COLO829 (cell line): ENCODE measurements at places on chromosomes 5 and 9.

GRCh38 chr9:114046875-114047274 is 31.2 kb downstream of the AMBP start:
- DNase-seq, result no peak

DNA sequence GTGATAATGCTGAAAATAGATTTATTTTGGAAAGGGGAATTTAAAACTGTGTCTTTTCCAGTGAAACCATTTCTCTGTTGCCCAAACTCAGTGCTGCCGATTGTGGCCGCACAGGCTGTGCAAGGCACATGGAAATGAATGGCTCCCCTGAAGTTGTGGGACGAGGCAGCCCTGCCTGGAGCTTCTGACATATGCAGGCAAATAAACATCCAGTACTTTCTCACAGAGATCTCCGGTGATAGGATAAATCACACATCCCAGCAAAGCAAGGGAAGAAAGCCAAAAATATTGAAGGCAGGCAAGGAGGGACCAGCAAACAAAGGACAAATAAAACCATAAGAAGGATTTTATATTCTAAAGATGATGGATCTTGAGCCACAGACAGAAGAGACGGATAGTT is 464.5 kb downstream of the MTRR start:
- DNase-seq, result no peak

DNA sequence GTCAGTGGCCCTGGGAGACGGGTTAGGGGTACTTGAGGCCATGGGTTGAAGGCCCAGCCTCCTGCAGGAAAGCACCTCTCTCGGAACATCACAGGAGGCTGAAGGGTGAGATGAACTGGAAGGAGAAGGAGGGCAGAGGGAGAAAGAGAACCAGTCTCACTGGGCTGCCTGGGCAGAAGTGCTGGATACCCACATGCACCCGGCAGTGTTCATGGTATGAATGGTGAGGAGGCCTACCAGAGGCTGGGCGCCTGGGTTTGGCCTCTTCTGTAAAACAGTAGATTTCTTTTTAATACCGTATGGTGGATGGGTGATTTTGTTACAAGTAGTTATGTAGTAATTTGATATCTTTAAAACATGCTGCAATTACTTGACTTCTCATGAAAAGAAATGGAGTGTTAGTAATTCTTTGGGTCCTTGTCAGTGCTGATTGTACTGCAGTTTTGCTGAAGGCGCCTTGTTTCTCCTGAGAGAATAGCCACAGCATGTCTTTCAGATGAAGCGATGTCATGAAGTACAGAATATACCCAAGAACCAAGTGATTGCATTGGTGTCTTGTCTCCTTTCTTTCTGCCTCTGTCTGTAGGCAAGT is 258.6 kb downstream of the FANCC start:
- DNase-seq, result no peak

DNA sequence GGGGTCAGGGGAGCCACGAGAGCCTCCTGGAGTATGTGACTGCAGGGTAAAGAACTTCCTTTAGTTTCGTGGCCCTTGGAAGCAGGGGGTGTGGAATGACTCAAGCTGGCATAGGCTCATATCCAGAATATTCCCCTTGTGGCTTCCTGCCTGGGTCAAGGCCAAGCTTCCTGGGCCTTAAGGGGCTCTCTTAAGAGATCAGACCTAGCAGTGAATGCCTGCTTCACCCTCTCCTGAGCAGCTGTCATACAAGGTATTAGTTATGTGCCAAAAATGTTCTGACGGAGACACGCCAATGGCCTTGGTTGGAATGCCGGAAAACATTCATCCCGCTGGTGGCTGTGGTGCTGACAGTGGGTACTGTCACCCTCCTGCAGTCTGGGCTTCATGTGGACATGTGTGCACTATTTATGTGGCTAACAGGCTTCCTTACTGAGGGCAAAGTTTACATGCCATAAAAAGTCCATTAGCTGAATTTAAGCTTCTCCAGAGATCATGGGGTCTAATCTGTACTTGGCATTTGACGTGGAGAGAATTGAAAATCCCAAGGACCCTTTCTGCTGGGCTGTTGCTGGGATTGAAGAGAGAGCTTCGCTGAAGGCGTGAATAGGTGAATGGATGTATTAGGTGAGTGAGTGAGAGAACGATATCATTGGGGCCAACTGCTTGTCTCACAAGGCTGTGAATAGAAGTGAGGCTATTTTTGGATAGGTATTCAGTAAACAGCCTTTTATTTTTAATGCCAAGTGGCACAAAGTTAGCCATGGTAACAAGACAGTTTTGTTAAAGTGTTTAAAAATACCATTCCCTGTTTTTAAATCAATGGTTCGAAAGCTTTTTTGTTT is 156.8 kb downstream of the MACROH2A1 start:
- peak; percentile 14 for DNase-seq

DNA sequence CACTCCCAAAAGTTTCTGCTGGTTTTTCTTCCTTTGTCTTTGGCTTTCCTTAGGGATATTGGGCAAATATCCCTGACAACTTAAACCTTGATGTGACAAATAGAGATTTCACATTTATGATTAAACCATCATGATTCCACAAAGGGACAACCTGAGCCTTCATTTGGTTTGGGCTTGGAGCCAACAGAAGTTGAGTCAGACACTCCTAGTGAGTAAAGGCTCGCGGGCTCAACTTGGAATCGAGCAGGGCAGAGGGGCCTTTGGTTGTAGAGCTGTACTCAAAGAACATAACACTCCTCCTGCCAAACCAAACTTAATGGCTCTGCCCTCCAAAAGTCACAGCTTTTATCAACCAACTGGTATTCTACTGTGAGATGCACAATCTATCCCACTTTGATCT is 290.2 kb upstream of the MAP3K1 start:
- DNase-seq, result no peak

DNA sequence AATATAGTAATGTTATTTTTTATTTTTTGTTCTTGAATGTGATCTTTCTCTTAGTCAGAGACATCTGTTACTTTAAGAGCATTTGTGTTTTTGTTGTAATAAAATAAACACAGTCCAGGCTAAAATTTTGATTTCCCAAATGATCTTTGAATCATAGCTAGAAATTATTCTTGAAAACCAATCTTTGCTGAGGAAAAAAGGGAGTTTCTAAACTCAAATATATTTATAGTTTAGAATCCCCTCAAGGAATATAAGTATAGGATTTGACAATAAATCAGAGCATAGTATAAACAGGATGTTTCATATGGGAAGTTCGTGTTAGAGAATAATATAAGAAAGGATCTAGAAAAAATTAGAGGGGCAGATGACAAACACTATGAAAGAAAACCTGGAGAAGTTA is 118.8 kb upstream of the ADAMTS19 start:
- no peak for DNase-seq

DNA sequence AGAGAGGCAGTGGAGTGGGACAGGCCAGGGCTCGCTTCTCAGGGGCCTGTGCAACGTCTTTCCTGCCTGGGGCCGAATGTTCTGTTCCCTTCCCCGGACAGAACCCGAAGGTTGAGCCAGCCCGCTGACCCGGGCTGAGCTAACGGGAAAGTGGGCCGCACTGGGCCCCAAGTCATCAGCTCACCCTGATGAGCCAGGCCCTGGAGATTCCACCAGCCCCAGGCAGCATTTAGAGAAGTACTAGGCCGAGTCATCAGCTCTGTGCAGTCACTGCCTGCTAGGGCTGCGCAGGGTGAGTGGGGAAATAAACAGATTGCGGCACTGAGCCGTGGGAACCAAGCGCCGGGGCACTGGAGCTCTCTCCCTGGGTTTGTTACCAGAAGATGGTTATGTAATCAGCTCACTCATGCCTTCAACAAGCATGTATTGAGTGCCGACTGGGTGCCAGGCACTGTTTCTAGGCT is 29.1 kb upstream of the DUSP1 start:
- no peak for DNase-seq

- peak; percentile 68 for DNase-seq
Observed at GRCh38 chr9:37466037-37466709, 923 bp upstream of the ZBTB5 start.

GRCh38 chr9:115132648-115133047 is 14.7 kb upstream of the TNC start:
- DNase-seq, result no peak

GRCh38 chr9:35311891-35312639 is 150.3 kb downstream of the UNC13B start:
- DNase-seq, result no peak

- DNase-seq, result no peak
Observed at GRCh38 chr9:95729669-95730368, 145.7 kb upstream of the ERCC6L2 start.

DNA sequence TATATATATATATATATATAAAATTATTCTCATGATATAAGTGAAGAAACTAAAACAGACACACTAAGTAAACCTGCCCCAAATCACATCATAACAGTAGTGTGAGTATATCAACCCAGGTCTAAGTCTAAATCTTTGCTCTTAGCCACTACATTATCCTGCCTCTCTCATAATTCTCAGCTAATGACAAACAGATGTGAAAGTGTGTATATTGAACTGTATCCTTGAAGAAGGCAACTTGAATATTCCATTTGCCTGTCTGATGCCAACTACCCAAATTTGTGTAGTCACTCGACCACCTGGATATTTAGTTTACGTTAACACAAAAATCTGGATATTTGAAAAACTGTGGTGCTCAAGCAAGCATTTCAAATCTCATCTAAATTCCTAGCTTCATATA is 97.4 kb downstream of the PPP2R2B start:
- DNase-seq, result no peak

DNA sequence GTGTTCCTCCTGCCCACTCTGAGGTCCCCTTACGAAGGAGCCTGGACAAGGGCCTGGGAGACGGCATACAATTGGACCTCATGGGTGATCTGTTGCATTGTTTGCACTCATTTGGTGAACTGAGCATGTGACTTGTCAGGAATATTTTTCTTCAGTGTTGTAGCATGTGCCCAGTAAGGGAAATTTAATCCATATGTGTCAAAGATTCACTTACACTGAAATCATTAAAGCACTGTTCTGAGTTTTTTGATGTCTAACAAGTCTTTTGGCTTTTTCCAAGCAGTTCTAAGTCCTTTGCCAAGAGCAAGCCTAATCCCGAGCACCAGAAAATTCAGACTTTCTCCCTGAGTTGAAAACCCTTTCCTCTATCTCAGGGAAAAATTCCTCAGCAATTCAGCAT is 61.6 kb upstream of the RPS23 start:
- DNase-seq, result no peak

- DNase-seq, result no peak
Observed at GRCh38 chr5:181263633-181264032, 2.7 kb upstream of the TRIM52 start.

GRCh38 chr5:71830681-71831539 is 111.8 kb downstream of the CARTPT start:
- DNase-seq, result peak; percentile 30

GRCh38 chr9:123952641-123953495 is 22.9 kb upstream of the DENND1A start:
- no peak for DNase-seq

GRCh38 chr9:38363589-38363925 is 28.9 kb upstream of the ALDH1B1 start:
- no peak for DNase-seq

- DNase-seq, result no peak
Observed at GRCh38 chr5:112960315-112960714, 16.3 kb upstream of the DCP2 start.

GRCh38 chr5:119864286-119864685 is 234.9 kb downstream of the FAM170A start:
- no peak for DNase-seq

- DNase-seq, result peak; percentile 19
Observed at GRCh38 chr5:18761801-18762200, 1127.5 kb downstream of the TAF11L14 start.

GRCh38 chr5:93519740-93520139 is 61.3 kb downstream of the NR2F1-AS1 start:
- no peak for DNase-seq

DNA sequence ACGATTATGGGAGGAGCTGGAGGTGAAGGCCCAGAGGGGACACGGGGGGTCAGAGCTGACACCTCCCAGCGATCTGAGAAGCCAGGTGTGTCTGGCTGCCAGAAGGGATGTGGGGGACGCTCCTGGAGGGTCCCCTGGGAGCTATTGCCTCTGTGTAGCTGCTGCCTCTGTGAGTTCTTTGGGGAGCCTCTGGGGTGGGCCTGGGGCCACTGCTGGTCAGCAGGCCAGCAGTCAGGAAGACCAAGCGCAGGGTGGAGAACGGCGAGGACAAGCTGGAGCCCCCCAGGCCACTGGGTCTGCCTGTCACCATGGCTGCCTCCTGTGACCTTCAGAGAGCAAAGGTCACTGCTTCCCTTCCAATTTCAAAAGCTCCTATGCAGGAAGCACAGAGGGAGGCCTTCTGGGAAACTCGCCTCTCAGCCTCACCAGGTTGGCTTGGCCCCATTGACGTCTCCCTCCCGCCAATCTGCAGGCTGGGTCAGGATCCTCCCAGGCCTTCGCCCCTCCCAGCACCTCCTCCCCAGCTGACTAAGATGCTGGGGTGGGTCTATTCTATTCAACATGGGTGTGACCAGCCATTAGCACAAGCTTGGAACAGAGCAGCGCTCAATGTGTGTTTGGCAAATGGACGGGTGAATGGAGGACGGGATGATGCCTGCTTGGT is 126.4 kb downstream of the GAPVD1 start:
- DNase-seq, result no peak

DNA sequence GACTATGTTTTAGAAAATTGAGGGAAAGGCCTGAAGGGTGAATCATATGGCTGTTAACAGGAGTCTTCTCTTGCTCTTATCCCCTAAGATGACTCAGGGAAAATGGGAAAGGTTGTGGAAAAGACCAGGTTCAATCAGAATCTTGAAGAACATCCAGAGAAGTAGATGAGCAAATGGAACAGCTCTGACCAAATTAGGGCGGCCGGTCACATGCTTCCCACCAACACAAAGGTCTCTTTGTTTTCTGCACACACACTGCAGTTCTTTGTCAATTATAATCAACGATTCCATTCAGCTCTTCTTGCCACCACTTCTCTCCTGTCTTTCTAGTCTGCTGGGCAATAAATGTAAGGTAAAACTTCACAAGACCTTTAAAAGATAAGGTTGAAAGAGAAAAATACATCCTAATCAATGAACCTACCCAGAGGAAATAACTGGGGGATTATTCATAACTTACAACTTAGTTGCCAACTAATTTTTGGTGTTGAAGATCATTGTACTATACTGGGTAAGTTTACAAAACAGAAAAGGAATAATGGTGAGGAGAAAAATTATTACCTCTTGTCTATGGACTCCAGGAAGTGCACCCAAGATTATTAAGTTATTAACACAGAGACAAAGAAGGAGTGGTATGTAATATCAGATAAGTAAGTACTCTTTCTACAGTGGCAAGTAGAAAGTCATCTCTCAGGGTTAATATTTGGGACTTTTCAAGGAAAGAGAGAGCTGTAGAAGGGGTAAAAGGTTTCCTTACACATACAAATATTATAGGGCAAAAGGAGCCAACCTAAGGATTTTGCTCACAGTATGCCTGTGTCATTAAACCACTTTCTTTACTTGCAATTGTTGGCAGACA is 441.9 kb upstream of the PIK3R1 start:
- DNase-seq, result peak; percentile 76

DNA sequence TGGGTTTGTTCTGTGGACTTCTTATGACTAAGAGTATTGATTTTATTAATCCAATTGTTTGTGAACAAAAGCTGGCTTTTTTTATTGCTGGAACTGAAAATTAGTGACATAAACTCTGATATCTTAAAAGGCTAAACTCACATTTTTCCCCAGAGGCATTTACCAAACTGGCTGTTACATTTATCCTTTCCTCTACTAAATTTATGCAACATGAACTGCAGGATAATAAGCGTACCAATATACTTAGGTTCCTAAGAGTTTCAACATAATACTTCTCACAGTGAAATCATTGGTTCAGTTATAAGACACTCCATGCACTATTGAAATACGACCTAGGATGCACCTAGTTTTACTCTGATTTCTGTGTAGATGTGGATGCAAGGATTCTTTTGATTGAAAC is 560.8 kb upstream of the WWC1 start:
- no peak for DNase-seq

GRCh38 chr9:95385521-95385920 is 68.0 kb upstream of the FANCC start:
- no peak for DNase-seq

- no peak for DNase-seq
Observed at GRCh38 chr5:98929710-98930298, 997 bp upstream of the CHD1 start.
